ENCODE measurements at places on chromosomes 6 and 20.

DNA sequence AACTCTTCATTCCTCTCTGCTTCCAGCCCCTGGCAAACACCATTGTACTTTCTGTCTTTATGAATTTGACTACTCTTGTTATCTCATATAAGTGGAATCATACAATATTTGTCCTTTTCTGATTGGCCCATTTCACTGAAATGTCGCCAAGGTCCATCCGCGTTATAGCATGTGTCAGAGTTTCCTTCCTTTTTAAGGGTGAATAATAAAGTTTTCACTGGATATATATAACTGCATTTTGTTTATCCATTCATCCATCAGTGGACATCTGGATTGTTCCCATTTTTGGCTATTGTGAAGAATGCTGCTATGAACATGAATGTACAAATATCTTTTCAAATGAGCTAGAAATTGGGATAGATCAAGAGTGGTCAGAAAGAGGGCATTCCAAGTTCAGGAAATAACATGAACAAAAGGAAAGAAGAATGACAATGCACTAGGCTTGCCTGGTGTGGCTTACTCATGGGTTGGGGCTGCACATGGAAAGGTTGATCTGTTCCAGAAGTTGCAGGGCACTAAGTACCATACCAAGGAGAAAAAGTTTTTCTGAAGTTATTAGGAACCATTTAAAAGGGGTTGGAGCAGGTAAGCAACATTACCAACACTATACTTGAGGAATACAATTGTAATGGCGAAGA is 10.0 kb upstream of the L3MBTL3 start:
- DNase-seq, result no peak

DNA sequence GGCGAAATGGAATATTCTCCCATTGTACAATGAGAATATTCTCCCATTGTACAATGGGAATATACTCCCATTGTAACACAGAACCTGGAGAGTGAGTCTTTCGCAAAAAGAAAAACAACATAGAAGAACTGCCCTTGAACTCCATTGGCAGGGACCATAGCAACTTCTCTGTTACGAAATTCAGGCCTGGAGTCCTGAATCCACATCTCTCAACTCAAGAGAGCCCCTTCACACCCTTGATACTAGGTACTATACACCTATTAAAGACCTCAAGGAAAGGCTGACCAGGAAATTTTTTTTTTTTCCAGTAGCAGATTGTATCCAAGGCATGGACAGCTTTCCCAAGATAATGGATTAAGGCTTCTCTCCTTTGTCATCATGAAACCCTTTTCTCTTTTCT is 1687.0 kb downstream of the GRIK2 start:
- no peak for DNase-seq

GRCh38 chr6:89547281-89547680 is 91.3 kb downstream of the LYRM2 start:
- DNase-seq, result no peak

- no peak for DNase-seq
These were observed 471.7 kb downstream of the CDKAL1 start for GRCh38 chr6:21005816-21006570.

DNA sequence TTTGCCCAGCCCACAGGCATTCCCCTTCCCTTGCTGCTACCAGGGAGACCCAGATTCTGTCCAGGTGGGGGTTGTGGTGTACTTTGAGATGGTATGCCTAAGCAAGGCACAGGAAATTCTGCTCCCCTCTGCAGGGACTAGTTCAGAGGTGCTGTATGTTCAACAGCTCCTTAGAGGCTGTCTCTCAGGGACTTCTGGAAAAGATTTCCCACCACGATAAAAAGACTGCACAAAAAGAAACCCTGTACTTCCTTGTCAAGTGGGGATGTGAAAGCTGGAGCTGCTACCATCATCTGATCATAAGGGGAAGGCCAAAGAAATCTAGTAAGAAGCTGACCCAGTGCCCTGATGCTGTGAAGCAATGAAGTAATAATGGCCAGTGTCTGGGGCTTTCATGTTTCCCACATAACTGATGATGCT is 51.5 kb upstream of the SMIM29 start:
- DNase-seq, result no peak

DNA sequence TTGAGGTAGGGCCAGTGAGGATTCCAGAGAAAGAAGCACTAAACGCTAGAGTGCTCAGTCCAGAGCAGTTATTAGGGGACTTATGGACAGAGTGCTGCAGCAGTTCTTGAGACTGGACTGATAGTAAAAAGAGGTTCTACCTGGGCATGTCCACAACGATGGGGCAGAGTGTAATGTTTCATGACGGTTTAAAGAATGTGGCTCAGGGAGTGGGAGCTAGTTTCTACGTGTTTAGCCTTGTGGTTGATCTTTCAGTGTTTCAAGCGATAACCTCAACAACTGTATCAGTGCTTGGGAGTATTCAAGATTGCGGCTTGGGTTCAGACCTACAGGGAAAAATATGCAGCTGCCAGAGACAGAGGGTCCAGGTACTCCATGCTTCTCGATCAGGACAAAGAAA is 67.1 kb downstream of the TULP4 start:
- no peak for DNase-seq

DNA sequence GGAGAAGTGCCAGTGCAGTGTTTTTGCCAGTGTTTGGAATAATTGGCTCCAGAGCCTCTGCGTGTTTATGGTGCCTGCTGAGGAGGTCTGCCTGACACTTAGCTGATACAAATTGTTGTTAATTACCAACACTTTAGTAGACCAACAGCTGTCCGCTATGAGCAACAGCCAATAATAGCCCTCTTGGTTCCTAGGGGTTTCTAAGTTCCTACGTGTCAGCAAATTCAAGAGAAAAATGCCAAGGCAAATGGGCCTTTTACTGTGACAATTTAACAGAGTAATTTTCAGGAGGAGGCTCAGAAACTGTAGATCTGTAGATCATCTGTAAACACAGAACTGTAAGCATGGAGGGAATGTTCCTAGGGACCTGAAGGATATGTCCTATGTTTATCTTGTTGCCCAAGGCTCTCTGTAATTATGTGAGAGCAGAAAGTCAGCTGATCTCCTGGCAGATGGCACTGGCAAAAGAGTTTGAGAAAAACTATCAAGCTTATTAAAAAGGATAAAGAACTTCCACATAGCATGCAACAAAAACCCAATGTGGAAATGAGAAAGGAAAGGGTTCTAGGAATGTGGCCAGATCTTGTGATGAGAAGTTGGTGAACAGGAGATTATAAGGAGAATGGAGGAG is 157.7 kb downstream of the GJA1 start:
- DNase-seq, result no peak

DNA sequence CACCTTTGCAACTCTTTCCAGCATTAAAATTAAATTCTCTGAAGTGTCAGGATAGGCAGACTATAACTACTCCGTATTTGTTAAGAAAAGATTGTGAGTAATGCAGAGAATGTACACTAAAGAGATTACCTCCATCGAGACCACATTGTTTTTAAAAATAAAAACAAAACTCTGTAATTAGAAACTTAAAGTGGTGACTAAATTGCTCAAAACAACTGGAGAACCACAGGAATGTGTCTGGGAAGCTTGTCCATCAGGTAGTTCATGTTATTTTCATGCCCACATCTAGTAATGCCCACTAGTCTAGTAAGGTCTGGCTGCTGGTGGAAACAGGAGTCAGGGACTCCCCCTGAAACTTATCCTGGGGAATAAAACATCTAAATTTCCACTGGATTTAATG is 103.0 kb upstream of the FOXQ1 start:
- no peak for DNase-seq

- DNase-seq, result no peak
These were observed 108.3 kb upstream of the AKAP12 start for GRCh38 chr6:151131324-151132007.

DNA sequence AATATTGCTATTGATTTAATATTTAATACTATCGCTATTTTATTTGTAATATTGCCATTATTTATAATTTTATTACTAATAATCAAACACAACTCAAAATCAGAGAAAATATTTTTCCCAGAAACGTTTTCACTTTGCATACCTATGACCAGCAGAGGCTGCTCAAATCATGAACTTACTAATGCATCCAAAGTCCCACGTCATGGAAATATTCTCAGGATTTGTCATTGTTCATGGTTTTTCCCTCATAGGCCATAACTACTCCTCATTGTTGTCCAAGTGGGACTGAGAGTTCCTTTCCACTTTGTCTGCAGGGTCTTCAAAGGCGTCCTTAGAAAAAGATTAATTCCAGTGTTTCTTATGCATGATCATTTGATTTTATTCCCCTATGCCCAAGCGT is 344.8 kb downstream of the THBS2 start:
- no peak for DNase-seq

DNA sequence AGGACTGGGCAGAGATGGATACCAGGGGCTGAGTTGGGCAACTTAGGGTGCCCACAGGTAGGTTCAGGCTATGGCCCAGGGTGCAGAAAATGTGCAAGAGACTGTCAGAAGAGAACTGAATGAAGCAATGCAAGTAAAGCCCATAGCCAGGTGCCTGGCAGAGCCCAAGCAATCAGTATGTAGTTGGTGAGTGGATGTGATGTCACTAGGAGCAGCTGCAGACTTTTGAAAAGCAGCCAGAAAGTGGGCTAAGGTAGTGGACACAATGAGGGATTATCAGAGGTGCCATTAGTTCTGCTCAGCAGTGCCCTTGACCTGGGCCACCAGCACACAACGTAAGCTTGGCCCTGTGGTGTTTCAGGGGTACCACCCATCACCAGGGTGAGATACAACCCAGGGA is 135.3 kb downstream of the SOBP start:
- no peak for DNase-seq
